CD4-positive, alpha-beta T cell treated with Interleukin-15 for 1 hour (primary cell): ENCODE measurements at places on chromosomes 1 and 21.

DNA sequence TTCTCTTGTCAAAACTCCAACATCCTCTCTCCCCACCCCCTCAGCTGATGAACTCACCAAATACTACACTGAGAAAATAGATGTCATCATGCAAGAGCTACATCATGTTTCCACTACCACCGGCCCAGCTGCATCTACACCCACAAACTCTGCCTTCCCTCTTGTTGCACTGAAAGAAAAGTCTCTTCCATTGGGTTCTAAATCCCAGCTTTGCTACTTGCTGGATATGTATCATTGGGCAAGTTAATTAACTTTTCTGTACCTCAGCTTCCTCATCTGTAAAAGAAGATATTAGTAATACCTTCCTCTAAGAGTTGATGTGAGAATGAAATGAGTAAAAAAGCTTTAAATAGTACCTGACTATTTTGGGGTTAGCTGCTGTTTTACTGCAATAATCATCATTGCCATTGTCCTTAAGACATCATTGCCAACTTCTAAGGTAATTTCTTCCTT, 108.6 kb downstream of the OLFML2B start:
- no peak for DNase-seq

DNA sequence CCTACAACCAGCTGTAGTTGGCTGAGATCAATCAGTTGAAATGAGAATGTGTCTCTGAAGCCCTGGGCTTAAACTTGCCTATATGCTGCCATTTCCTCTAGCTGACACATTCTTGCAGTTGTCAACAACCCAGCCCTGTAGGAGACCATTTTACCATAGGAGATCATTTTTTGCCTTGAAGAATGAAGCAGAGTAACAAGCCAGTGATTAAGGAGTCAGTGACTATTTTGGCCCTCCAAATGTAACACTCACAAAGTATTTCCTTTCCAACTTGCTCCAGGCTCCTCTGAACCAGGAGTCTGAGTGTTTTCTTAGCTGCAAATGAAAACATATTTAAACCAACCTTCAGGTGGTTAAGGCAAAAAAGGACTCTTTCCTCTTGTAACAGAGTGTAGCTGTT, 183.5 kb downstream of the ZZZ3 start:
- DNase-seq: no peak

- peak; percentile 10 for DNase-seq
Observed at GRCh38 chr1:3924825-3925220, 24.8 kb upstream of the C1orf174 start.

- peak; percentile 28 for DNase-seq
Observed at GRCh38 chr21:14523234-14523633, 22.9 kb downstream of the SAMSN1 start.

- no peak for DNase-seq
Observed at GRCh38 chr1:44348061-44348485, 7.0 kb downstream of the ERI3 start.

DNA sequence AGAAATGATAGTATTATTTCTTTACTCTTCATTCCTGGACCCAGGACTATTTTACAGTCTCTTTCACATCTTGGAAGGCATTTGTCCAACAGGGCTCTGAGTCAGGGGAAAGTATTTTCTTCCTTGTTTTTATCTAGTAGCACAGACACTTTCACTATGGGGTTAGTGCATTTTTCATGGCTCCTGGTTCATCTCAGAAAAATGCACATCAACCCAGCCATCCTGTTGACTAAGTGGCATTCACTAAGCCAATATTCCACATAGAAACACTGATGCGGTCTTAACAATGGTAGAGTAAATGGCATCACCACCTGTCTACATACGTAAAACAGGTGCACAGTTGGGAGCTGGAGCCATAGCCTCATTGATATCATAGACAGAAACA, 87.4 kb upstream of the C1orf21 start:
- no peak for DNase-seq

GRCh38 chr1:34476371-34476770, 278.5 kb upstream of the GJB5 start:
- DNase-seq: no peak

DNA sequence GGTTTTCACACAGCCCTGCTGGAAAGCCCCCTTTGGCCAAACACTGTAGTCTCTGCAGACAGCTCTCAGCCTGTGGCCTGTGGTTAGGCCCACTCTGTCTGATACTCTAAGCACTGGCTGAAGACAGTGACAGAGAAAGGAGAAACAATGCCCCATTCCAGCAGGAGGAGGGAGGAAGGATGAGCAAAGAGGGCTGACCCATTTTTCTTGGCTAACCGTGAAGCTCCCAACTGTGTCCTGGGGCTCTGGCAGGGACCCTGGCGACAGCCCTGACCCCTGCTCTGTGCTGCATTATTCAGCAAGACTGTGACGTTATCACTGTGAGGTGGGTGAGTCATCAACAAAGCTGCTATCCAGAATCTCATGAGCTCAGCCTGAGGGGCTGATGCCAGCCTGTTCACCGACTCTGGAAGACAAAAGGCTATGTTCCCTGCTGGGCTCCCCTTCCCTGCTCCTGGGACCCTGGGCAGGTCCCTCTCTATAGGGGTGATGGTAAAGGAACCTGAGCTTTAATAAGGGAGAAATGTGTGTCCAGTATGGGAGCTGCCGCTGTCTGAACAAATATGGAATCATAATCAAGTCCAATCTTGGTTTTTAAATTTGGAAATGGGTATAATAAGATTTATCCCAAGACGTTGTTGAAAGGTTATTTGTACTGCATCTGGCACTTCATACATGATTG, 107.0 kb downstream of the RHOU start:
- DNase-seq: peak; percentile 44

GRCh38 chr1:200512191-200512590, 102.4 kb upstream of the ZNF281 start:
- no peak for DNase-seq

DNA sequence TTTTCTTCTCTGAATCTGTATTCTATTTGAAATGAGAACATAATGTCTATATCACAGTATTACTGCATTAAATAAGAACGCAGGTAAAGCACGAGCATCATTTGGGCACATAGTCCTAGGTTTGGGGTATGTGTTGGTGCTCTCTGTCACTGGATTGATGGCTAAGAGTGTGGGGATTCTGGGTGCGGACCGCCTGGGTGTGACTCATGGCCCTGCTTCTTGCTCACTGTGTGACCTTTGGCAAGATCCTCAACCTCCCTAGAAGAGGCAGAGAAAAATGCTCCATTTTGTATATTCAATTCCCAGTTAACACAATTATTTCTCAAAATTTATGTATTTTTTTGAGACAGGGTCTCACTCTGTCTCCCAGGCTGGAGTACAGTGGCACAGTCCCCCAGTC, 99.7 kb downstream of the LAMC2 start:
- no peak for DNase-seq

- DNase-seq: no peak
Observed at GRCh38 chr1:197184190-197184589, 37.7 kb upstream of the ASPM start.

DNA sequence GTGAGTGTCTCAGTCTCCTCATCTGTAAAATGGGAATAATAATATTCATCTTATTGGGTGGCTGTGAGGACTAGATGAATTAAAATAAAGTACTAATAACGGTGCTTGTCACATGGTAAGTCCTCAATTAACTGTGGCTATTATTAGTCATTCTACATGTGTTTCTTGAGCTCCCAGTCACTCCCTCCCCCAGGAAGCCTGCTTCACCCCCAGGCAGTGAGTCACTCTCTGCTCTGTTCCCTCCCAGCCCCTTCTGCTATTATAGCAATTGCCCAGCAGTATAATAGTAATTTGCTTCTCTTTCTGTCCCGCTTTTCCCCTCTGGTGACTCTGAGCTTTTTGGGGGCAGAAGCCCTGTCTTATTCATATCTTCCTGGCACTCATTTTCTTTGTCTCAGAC, 102.0 kb downstream of the BEND5 start:
- no peak for DNase-seq

GRCh38 chr1:105556266-105556665, 1500.2 kb upstream of the PRMT6 start:
- DNase-seq: no peak

DNA sequence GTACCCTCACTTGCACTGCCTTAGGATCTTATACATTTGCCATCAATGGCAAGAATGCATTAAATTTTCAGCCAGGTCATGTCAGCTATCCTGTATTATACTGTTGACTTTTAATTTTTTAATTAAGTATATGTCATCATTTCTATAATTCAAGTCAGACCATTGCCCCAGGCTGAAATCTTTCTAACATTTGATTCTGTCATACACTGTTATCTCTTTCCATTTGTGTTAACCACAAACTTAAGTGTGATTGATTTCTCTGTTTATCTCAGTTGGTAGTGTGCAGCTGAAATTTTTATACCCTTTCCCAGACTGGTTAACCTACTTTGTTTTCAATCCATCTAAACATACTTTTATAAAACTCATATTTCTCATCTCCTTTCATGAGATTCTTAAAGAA, 153.3 kb downstream of the ZP4 start:
- no peak for DNase-seq

- DNase-seq: no peak
Observed at GRCh38 chr1:37056325-37056724, 22.0 kb upstream of the GRIK3 start.

GRCh38 chr21:33496345-33496744, 4.8 kb upstream of the DNAJC28 start:
- DNase-seq: no peak

DNA sequence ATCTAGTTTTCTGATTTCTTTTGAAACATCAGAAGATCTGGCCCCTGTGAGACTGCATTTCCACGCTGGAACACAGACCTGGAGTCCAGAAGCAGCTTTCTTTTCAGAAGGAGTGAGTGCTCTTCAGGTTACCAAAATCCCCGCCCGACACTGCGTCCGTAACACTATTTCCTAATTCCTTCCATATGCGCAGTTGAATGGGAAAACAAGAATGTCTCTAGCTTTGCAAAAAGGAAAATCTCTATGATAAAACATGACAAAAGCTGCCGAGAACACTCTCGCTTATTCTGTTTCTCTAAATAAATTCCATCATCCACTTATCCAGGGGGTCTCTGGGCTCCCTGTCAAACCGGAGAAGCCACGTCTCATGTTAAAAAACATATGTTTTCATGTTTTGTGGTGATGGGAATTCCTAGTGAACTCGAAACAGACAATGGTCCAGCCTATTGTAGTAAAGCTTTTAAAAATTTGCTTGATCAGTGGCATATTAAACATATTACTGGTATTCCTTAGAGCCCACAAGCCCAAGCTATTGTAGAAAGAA, 67.7 kb downstream of the PLD5 start:
- DNase-seq: no peak

DNA sequence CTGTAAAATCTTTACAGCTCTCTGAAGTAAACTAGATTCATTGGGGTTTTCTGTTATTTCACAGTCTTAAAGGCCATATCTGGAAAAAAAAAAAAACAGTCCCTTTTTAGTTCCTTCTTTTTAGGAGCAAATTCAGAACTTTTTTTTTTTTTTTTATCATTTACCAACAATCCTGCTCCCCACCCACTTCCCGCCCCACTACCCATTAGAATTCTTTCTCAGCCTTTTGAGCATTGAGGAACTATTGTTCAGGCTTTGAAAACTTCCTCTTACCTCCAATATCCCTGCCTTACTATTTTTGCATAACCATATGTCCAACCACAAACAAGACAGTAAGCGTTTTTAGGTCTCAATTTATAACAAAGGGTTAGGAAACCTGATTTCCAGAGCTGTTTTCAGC, 330.1 kb downstream of the PLPP3 start:
- DNase-seq: peak; percentile 20

DNA sequence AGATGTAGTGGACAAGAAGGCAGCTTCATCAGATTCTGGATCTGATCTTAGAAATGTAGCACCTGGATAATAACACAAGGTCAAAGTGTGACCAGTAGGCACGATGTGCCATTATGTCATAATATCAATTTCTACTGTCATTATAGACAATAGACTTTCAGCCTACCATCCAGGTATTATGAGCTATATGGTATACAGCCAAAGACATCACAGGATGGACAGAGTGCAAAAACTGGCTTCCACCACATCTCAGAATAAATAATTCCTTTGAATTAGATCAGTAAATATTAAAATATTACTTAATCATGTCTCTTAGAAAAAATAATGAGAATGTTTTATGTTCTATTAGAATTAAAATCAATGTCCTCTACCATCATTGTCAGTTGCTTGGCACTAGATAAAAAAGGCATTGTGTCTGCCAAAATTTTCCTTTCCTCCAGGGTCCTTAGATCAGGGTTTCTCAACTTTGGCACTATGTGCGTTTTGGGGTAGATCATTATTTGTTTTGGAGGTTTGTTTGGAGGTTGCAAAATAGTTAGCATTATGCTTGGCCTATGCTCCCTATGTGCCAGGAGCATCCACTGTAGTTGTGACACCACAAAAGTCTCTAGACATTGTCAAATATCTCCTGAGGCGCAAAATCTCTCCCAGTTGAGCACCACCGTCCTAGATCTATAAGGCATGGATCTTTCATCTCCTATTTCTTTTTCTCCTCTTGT, 86.7 kb upstream of the NRIP1 start:
- no peak for DNase-seq

DNA sequence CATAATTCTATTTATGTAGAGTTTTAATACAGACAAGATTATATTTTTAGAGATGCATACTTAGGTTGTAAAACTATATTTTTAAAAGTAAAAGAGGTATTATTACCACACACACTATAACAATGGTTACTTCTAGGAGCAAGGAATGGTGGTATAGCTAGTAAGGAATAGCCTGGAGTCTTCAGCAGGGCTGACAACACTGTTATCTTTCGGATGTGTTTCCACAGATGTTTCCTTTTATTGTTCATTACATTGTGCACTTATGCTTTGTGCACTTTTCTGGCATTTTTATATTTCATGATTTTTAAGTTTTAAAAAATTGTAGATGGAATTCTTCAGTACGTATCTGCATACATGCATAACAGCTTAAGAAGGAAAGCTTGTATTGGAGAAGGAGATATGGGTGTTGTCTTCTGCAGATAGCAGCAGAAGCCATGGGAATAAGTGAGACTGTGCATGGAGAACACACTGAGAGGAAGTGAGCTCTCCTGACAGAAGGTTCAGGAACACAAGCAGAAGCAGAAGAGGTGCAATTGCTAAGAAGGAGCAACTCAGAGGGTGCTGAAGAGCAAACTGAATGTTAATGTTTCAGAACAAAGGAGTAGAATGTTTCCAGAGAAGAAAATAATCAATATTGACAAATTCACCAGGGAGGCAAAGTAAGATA, 91.8 kb downstream of the UCHL5 start:
- no peak for DNase-seq
